ENCODE measurements at places on chromosomes 7 and 10.

DNA sequence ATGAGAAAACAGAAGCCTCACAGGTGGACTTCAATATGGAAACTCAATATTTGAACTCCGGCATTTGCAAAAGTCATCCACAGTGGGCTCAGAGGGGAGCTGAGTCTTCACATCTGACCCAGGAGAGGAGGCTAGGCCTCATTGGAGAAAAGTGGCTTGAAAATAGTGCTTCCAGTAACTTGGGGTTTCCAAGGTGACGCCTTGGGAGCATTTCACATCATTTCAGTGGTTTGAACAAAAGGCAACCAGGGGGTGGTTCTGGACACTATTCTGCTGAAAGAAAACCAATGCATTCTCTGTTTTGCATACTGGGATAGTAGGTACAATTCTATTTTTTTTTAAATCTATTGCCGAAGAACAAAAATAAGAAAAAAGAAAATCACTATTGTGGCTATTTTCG lies 599.2 kb upstream of the POM121L12 start:
- no peaks in the 10 kb centered on the region for H3K27me3 ChIP-seq
- H3K36me3 ChIP-seq, result no peaks in the 10 kb centered on the region
- H3K27ac ChIP-seq, result no peak overlapping the region
- no peak overlapping the region for H3K4me3 ChIP-seq
- H3K4me1 ChIP-seq, result no peaks in the 10 kb centered on the region
- no peak for DNase-seq

DNA sequence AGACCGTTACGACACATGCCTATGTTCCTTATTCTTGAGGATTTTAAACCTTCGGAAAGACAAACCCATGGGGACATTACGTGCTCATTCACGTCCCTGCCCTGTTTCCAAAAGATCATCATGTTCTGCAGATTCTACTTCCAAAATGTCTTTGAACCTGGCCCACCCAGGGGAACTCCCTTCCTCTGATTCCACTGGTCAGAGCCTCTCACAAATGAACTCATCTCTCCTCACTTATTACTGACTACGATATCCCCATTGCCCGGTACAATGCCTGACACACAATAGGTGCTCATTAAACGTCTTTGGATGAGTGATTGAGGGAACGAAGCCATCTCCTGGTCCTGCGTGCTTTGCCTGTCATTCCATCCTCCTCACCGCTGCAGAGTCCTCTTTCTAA lies 168.3 kb upstream of the RNF32 start:
- no peak overlapping the region for H3K4me3 ChIP-seq
- H3K36me3 ChIP-seq, result no peaks in the 10 kb centered on the region
- DNase-seq, result no peak
- no peaks in the 10 kb centered on the region for H3K4me1 ChIP-seq
- H3K27ac ChIP-seq, result no peak overlapping the region

GRCh38 chr10:78441694-78442093 lies 408.0 kb downstream of the RPS24 start:
- no peaks in the 10 kb centered on the region for H3K4me1 ChIP-seq
- H3K27ac ChIP-seq, result no peak overlapping the region
- no peaks in the 10 kb centered on the region for H3K27me3 ChIP-seq
- H3K36me3 ChIP-seq, result no peaks in the 10 kb centered on the region
- no peak overlapping the region for H3K4me3 ChIP-seq
- DNase-seq, result no peak

DNA sequence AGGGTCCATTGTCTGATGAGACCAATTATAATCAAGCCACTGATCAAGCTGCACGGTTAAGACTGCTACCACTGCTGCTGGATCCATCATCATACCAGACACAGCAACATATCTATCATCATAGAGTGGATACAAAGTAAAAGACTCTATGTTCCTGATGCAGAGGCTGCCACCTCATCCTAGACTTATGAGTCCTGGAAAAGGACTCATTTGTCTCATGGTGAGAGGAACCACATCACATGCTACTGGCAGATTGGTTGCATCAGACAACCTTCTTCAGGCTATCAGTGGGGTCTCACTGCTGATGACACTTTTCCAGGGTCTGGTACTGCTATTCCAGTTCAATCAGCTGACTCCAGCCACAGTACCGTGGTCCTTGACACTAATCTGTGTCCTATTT lies 79.0 kb downstream of the ABI1 start:
- no peaks in the 10 kb centered on the region for H3K27me3 ChIP-seq
- no peak for DNase-seq
- peak overlapping the region; percentile 67 for H3K27ac ChIP-seq

DNA sequence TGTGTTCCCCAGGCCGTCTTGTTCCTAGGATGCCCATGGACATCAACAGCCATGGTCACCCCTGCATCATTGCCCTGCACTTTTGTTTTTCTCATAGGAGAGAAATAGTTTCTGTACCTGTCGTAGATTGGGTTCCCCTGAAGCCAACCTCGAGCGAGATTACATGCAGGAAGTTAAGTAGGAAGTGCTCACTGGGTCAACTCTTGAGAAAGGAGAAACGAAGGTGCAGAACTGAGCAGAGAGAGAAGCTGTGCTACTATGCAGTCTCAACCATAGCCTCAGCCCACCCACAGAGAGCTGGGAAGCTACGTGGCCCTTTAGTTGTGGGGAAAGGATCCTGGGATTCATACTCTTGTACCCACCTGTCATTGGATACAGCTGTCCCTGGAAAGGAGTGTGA lies 165.2 kb downstream of the HERPUD2 start:
- H3K4me3 ChIP-seq, result no peak overlapping the region
- no peaks in the 10 kb centered on the region for H3K4me1 ChIP-seq
- no peak for DNase-seq
- H3K36me3 ChIP-seq, result no peaks in the 10 kb centered on the region

Data from activated CD4-positive, alpha-beta T cell treated with anti-CD3 and anti-CD28 coated beads, Interleukin-2, amount 10 ng/mL, durations not matched to agents 24 days and 14 days (primary cell).